CD4-positive, alpha-beta T cell treated with Interleukin-21 for 1 hour (primary cell): ENCODE measurements at places on chromosomes 13 and 19.

- DNase-seq = no peak
These were observed 70.7 kb downstream of the FOXO1 start for GRCh38 chr13:40595693-40596092.

GRCh38 chr19:35431145-35431807, 16.8 kb upstream of the FFAR2 start:
- no peak for DNase-seq

DNA sequence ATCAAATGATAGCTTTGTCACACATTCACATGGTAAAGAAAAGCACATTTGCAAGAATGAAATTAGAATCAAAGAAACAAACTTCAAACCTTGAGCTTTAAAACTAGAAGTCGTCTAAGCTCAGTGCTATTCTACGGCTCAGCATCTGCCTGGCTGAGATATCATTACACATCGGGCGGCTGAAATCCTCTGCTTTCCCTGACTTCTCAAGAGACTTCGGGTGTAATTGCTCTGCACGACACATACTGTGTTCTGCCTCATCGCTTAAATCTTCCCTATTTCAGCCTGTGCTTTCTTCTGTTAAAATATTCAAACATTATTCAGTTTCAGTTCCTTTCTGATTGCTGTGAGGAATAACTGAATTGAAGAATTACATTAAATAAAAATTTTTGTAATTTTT, 265.3 kb downstream of the NALCN start:
- no peak for DNase-seq

GRCh38 chr13:32281096-32281495, 34.1 kb downstream of the ZAR1L start:
- DNase-seq = no peak

DNA sequence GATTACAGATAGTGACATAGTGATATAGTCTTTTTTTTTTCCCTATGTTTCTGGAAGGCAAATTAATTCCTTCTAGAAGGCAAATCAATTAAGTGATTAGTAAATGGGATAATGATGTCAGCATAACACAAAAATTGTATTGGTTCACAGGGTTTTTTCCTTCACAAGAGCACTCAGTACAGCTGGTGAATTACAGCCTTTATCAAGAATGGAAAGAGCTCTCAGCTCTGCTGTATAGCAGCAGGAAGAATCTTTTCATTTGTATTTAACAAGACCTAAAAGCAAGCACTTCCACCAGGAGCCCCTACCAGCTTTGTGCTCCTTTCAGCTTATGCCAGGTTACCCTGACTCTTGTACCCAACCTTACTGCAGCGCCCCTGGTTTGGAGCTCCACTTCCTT, 90.8 kb downstream of the SERP2 start:
- DNase-seq = no peak

DNA sequence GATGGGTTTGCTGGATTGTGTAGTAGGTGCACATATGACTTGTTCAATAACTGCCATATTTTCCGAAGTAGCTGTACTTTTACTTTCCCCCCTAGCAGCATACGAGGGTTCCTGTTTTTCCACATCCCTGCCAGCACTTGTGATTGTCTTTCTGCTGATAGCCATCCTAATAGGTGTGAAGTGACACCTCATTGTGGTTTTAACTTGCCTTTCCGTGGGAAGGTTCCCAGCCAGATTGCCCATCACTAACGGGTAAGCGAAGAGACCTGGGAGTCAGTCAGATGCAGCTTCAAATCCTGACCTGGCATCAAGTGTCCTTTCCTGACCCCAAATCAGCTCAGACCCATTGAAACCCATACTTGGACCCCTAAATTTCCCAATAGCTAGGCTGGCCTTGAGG, 4.5 kb downstream of the CLPTM1 start:
- DNase-seq = no peak

DNA sequence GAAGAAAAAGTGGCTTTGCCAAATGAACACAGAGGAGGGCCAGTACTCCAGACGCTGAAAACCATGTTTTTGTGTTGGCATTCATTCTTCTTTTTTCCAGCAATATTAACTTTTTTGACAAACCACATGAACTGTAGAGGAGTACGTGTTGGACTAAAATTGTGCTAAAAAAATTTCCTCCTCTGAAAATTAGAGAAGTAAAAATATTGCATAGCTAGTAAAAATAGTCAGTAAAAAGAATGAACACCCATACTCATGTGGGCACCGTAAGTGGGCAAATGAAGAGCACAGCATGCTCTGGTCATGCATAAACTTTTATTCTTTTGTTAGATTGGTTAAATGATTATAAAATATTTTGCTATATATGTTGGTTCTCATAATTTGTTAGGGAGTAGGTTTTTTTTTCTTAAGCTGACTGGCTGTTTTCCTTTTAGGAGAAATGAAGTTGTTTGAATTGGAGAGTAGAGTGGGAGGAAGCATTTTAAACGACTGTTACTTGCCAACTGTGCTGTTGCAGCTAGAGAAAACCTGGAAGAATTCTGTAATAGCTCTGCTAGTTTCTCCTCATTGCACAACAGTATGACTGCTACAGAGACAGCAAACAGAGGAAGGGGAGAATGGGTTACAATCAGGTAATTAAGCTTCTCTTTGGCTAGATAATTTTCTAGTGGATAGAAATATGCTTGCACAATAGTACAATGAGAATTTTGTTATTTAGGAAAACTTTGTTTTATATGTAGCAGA, 222.4 kb downstream of the KCTD12 start:
- no peak for DNase-seq

- DNase-seq = no peak
These were observed 622 bp downstream of the RASA3 start for GRCh38 chr13:114131583-114132418.

GRCh38 chr13:114152831-114153371, 20.5 kb upstream of the RASA3 start:
- no peak for DNase-seq

DNA sequence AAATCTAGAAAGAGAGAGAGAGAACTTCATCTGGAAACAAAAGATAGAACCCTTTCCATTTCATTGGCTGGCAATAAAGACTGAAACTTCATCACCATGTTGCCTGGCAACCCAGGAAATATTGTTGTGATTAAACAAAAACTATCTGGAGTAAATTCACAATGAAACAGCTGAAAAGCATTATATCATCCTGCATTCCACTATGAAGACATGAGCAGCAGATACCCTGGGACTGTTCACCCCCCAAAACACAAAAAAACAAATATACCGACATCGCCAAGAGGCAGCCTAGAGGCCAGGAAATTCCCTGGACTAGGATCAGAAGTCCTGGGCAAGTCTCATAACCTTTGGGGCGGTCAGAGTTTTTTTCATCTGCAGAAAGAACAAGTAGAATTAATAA, 158.3 kb downstream of the FOXO1 start:
- DNase-seq = peak; percentile 37

- no peak for DNase-seq
These were observed 969.1 kb upstream of the PCDH9 start for GRCh38 chr13:68199271-68199670.

- no peak for DNase-seq
These were observed 1.9 kb upstream of the TEKTIP1 start for GRCh38 chr19:3537101-3537437.

GRCh38 chr13:82976499-82976898, 905.8 kb downstream of the SLITRK1 start:
- DNase-seq = no peak

DNA sequence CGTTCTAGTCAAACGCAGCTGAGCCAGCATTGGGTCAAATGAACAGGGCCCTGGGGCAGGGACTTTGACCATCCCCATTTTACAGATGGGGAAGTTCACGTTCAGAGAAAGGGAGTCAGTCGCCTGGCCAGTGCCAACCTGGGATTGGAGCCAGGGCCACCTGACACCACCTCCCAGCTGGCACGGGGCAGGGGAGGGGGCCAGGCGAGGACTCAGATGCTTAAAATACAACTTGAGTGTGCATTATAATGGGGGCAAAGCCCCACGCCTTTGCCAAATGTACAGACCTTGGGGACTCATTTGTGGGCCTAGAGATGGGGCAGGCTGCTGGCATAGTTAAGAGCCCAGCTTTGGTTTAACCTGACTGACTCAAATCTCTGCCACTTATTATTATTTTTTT, 14.6 kb downstream of the PRR12 start:
- DNase-seq = no peak
